ENCODE measurements at places on chromosomes 2 and 18. TPM values are rescaled to one million over a fixed set of nuclear protein-coding genes. Genes with fewer than 3 reads are reported as not detected.

DNA sequence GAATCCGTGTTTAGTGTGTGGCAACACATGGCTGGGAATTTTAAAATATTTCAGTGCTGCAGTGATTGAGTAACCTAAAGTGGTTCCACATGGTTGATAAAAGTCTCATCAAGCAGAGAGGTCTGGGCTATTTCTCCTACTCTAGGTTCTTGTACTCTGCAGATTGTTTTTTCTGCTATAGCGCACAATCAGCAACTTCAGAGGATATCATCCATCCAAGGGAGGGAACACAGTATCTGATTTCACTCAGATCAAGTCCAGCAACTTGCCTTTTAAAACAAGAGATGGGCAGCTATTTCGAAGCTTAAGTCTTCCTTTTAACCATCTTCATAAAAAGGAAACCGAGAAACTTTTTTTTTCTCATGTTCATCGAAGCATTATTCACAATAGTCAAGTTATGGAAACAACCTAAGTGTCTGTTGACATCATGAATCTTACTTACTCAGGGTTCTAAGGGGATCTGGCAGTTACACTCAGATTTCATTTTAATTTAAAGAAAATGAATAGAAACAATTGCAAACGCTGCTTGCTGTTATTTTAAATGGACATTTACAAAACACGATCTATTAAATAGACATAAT lies 172.7 kb upstream of the TRIB2 start:
- H3K4me1 ChIP-seq, result peaks cover 8% of the 10 kb centered on the region
- H3K27ac ChIP-seq, result no peak overlapping the region
- no peak for DNase-seq
- no peak overlapping the region for H3K4me3 ChIP-seq

GRCh38 chr2:126761256-126761980 lies 105.5 kb downstream of the GYPC start:
- H3K4me3 ChIP-seq, result no peak overlapping the region

DNA sequence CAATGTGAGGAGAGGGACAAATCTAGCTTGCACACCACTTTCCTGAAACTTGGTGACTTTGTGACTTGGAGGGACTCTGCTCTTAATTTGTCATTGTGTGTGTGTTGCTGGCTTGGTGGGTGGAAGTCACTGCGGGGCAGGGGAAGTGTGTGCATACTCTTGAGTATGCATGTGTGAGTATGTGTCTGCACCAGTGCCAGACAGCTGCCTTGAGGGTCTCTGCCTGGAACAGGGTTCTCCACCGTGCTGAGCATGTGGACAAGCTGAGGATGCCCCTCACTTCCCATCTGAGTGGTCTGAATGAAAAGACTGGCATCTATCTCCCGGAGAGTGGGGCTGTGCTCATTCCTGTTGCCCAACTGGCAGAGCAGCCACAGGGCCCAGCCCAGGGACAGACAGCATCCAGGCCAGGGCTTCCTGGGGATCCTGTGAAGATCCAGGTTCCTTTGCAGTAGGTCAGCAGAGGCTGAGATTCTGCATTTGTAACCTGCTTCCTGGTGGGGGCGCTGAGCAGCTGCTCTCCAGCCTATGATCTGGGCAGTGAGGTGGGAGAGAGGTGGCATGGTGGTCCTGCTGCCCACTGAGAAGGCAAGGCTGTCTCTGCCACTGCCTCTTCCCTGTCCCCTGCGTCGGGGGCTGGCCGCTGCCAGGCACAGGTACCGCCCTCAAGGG lies 138.9 kb upstream of the HAAO start:
- H3K4me3 ChIP-seq, result no peak overlapping the region
- peak overlapping the region; percentile 13 for H3K27ac ChIP-seq
- H3K4me1 ChIP-seq, result peaks cover 56% of the 10 kb centered on the region
- no peak for DNase-seq
- peaks cover 7% of the 10 kb centered on the region for H3K27me3 ChIP-seq

DNA sequence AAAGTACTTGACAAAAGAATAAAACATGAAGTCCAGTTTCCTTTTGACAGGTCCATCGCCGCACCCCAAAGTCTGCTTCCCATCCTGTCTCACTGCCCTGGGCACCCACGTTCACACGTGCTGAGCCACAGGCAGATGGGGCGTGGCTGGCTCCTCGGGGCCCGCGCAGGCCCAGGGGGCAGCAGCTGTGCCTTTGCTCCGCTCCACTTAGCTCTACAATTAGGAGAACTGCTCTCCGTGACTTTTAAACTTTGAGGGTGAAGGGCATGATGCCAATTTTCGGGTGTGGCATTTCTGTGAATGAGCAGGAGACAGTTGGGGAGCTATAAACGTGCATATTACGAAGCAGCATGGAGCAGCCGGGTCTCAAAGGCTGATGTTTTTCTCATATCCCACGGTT lies 152.4 kb downstream of the TDRD15 start:
- no peak overlapping the region for H3K4me3 ChIP-seq
- no peaks in the 10 kb centered on the region for H3K36me3 ChIP-seq
- H3K4me1 ChIP-seq, result no peaks in the 10 kb centered on the region
- no peaks in the 10 kb centered on the region for H3K27me3 ChIP-seq
- DNase-seq, result no peak

DNA sequence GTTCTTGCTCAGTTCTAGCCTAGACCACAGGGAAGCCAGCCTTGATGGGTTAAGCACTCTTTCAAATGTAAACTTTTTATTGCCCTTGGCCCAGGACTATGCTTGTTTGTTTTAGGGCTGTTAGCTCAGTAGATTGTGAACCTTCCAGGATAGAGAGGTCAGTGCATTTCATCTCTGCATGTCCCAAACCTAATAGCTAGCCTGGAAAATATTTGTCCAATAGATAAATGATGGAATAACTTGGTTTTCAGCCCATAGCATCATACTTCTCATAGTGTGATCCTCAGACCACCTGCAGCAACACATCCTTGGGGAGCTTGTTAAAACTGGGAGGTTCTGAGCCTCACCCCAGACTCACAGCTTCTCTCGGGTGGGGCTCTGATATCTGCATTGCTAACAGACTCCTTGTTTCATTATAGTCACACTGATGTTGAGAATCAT lies 59.8 kb downstream of the TRIB2 start:
- H3K4me3 ChIP-seq, result no peak overlapping the region
- DNase-seq, result no peak
- no peaks in the 10 kb centered on the region for H3K4me1 ChIP-seq
- H3K36me3 ChIP-seq, result no peaks in the 10 kb centered on the region
- H3K27me3 ChIP-seq, result no peaks in the 10 kb centered on the region
- H3K27ac ChIP-seq, result no peak overlapping the region

ARHGAP28 gene
- total RNA-seq, result 18.9 TPM

DHRS9 gene
- total RNA-seq, result 3.9 TPM

OTOS gene
- not detected for total RNA-seq

C1GALT1C1L gene
- total RNA-seq, result 0.39 TPM

ACMSD gene
- total RNA-seq, result not detected

GPR148 gene
- not detected for total RNA-seq
